ENCODE measurements at places on chromosomes 7 and 10.

DNA sequence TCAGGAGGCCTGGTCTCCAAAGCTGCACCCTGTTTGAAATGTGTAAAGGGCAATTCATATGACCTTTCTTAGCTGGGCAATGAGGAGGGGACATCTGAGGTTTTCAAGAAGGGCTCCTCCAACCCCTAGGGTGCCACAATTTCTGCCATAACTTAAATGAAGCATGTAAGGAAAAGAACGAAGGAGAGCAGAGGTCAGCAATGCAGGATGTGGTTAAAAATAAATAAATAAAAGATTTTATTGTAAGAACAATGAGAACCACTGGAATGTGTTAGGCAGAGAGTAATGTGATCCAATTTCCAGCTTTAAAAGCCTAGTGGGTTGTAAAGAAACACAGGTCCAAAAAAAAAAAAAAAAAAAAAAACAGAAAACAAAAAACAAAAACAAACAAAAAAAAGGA is 673.1 kb downstream of the TNS3 start:
- peak; percentile 51 for DNase-seq

- peak; percentile 11 for DNase-seq
These were observed 169.3 kb upstream of the AKR1E2 start for GRCh38 chr10:4656576-4657194.

- no peak for DNase-seq
These were observed 497.4 kb upstream of the FOXK1 start for GRCh38 chr7:4184653-4185052.

DNA sequence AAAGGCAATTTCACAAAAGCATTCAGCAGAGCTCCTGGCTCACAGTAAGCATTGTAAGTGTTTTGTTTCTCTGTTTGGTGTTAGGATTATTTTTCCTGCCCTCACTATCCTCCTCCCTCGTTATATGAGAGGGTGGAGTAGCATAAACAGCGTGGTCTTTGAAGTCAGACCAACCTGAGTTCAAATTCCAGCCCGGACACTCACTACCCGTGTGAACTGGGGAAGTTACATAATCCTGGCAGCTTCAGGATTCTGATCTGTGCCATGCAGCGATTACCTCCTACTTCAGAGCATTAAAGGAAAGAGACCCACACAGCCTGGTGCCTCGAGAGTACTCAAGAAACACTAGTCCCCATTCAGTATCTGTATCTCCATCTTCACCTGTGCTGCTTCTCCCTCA is 386.5 kb downstream of the INHBA start:
- no peak for DNase-seq

- DNase-seq = no peak
These were observed 126.8 kb downstream of the ADRA2A start for GRCh38 chr10:111203615-111204014.

DNA sequence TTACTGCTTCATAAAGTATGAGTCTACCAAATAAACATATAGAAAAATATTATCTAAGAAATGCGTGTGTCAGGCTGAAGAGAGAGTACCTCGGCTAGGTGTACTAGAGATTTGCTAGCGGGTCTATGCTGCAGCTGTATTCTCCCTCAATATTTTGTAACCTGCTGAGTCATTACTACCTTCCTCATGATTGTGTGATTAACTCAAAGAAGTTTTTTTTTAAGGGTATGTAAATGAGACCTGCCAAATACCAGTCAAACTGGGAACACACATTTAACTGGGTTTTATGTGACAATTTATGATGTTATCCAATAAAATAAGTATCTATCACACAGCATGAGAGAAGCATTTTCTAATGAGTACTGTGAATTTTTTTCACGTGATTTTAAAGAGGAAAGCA is 180.4 kb downstream of the RNF133 start:
- no peak for DNase-seq

GRCh38 chr10:123995082-123995460 is 98.3 kb downstream of the CHST15 start:
- DNase-seq = peak; percentile 41

DNA sequence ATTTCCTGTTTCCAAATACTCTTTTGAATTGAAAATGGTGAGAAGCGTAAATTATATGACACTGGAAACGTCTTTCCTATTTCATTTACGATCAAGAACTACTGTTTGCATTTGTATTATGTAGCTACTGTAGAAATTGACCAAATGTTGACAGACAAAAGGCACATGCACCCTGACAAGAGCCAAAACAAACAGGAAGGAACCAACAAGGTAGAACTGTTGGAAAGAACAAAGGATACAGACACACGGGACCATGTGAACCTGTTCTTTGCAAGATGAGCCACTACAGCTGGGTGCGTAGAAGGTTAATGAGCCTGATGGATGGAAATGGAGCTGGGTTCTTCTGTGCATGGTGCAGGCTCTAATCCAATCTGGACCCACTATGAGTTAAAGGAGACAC is 48.4 kb upstream of the FZD8 start:
- DNase-seq = no peak

GRCh38 chr7:56110611-56111010 is 4.3 kb upstream of the CHCHD2 start:
- no peak for DNase-seq

GRCh38 chr7:22728401-22729029 is 1.5 kb downstream of the IL6 start:
- DNase-seq = no peak

DNA sequence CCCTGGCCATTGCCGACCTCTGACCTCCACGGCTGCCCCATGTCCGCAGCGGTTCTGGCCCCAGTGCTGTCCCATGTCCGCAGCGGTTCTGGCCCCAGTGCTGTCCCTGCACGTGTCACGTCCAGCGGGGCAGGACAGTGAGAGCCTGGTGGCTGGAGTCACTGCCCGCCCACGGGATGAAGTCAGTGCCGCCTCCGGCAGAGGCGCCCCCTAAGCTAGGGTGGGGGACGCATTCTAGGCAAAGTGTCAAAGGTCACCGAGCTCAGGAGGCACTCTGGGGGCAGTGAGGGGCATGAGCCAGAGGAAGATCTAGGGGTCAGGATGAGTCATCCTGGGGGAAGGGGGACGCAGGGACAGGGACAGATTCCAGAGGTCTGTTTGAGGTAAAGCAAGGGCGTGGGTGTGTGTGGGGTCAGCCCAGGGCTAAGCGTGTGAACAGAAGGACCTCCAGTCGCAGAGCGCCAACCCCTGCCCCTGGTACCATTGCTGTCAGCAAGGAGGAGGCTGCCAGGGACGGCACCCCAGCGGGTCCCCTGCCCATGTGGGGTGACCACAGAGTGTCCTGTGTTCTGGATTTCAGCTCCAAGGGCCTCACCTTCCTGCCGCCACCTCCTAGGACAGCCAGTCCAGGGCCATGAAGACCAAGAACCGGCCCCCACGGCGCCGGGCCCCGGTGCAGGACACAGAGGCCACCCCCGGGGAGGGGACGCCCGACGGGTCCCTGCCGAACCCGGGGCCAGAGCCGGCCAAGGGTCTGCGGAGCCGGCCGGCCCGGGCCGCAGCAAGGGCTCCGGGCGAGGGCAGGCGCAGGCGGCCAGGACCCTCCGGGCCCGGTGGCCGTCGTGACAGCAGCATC is 665 bp downstream of the BHLHA15 start:
- no peak for DNase-seq

- no peak for DNase-seq
These were observed 40.0 kb downstream of the NACAD start for GRCh38 chr7:45048748-45049147.

GRCh38 chr7:121936951-121937623 is 64.1 kb downstream of the PTPRZ1 start:
- DNase-seq = no peak

- no peak for DNase-seq
These were observed 78.5 kb downstream of the GRID1 start for GRCh38 chr10:86287966-86288579.

DNA sequence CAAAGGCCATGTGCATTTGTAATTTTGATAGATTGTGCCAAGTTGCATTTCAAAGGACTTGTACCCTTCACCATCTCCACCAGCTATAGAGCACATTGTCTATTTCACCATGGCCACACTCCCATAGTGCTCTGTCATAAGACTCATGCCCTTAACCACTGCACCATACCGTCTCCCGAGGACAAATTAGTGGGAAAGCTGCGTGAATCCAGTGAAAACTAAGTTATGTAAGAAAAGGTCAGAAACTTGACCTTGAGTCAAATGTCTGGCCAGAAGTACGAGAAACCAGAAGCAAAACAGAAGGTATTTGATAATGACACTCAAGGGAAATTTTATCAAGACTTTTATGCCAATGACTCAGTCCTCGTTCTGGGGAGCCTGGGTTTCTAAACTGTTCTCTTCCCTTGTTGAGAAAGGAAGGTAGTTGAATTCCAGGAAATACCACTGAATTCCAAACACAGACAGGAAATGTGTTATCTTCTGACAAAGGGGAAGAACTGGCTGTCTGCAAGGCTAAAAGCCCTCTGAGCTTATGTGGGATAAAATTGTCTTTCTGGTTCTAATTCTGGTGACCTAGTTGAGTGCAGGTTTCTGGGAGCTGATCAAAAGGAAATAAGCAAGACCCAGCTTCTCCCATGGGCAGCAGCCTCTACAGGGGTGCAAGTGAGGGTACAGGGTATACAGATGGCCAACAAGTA is 49.7 kb downstream of the CDK1 start:
- peak; percentile 20 for DNase-seq

- DNase-seq = no peak
These were observed 2.7 kb upstream of the HTRA1 start for GRCh38 chr10:122458693-122459092.

DNA sequence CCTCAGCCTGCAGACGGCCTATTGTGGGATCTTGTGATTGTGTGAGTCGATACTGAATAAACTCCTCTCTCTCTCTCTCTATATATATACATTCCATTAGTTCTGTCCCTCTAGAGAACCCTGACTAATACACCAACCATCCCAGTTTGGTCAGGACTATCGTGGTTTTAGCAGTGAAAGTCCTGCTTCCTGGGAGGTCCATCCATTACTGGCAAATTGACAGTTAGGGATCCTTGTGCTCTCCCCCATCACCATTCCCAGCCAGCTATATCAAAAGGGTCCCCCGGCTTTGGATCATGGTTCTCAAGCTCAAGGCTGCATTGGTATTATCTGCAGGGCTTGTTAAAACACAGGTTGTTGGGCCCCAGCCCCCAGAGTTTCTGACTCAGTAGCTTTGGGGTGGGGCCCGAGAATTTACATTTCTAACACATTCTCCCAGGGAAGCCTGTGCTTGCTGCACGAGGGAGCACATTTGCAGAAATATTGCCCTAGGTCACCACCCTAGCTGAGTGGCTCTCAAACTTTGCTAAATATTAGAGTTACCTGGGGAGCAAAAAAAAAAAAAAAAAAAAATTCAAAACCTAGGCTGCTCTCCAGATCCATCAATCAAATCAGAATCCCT is 899.1 kb upstream of the AUTS2 start:
- DNase-seq = no peak

- no peak for DNase-seq
These were observed 520.0 kb downstream of the PARD3 start for GRCh38 chr10:34295142-34295548.

DNA sequence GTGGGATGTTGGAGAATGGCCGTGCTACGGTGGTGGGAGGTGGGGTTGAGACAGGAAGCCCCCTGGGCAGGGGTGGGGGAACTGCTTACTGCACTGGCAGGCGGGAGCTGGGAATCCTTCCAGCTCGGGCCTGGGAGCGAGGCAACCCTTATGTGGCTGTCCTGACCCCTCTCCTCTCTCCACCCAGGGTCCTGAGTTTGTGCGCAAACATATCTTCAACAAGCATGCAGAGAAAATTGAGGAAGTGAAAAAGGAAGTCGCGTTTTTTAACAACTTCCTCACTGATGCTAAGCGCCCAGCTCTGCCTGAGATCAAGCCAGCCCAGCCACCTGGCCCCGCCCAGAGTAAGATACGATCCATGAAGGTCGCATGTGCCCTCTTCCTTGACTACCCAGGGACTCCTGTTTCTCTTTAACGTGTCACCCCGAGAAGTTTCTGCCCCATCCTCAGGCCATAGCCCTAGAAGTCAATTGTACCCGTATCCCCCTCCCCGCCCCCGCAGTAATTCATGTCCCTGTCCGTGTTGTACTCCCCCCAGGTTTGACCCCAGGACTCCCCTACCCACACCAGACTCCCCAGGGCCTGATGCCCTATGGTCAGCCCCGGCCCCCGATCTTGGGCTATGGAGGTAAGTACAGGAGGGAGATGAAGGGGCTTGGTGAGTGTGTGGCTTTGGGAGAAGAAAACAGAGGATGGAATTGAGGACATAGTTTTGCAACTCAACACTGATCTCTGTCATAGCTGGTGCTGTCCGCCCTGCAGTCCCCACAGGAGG is 1.8 kb downstream of the UFSP1 start:
- no peak for DNase-seq

- DNase-seq = no peak
These were observed 14.6 kb downstream of the PCGF6 start for GRCh38 chr10:103336370-103336769.

- no peak for DNase-seq
These were observed 78.1 kb upstream of the PRR15 start for GRCh38 chr7:29485339-29486190.

GRCh38 chr10:72541337-72541736 is 84.5 kb downstream of the MICU1 start:
- DNase-seq = no peak

GRCh38 chr10:86253091-86254072 is 113.2 kb downstream of the GRID1 start:
- DNase-seq = no peak

All from HS-27A (cell line).